Inflammatory macrophage treated with lipopolysaccharide for 1 hour (primary cell): ENCODE measurements at places on chromosomes 5 and 9.

- DNase-seq, result no peak
Measured at GRCh38 chr5:132413567-132413966, 44.1 kb downstream of the SLC22A5 start.

- no peak for DNase-seq
Measured at GRCh38 chr5:78182838-78183237, 111.7 kb downstream of the AP3B1 start.

GRCh38 chr9:75891771-75892215, 1.3 kb downstream of the PCSK5 start:
- no peak for DNase-seq

DNA sequence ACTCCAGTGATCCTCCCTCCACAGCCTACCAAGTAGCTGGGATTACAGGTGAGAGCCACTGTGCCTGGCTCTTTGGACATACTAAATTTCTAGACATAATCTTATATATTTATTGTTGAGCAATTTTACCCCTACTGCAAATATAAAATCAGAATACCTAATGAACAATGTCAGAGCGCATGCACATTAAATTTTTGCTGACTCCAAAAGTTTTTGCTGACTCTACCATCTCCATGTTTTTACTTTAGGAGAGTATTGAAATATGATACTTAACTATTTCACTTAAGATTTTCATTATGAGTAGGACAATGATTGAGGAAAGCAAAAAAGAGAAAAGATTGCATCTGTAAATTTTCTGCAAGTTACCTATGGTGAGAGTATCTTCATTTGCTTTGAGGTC, 402.3 kb downstream of the LRRC70 start:
- no peak for DNase-seq

DNA sequence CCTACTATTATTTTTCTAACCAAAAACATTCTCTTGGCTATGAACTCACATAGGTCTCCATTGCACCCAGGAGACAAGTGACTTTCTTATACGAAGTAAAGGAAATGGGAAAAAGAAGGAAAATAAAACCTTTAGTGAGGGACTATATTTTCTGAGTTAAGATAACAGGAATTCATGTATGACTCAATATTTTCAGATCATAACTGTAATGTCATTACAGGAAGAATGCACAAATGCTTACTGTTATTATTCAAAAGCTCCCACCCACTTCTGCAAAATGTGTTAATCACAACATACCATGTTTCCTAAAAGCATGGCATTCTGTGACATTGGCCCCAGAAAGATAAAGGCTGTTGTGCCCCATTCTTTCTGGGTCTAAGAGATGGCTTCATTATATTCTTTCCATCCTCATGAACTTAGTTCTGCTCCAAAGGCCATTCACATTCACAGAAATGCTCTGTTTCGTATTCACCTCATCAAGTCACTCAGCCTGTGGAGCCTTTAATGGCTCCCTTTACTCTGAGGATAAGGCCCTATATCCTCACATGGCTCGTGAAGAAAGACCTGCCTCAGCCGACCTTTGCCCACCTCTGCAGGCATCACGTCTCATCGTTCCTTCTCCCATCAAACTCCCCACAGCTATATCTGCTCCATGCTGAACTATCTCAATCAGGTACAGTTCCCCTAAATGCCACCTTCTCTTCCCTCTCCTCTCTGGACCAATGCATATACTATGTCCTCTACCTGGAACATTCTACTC, 77.0 kb downstream of the ABCA1 start:
- peak; percentile 67 for DNase-seq

DNA sequence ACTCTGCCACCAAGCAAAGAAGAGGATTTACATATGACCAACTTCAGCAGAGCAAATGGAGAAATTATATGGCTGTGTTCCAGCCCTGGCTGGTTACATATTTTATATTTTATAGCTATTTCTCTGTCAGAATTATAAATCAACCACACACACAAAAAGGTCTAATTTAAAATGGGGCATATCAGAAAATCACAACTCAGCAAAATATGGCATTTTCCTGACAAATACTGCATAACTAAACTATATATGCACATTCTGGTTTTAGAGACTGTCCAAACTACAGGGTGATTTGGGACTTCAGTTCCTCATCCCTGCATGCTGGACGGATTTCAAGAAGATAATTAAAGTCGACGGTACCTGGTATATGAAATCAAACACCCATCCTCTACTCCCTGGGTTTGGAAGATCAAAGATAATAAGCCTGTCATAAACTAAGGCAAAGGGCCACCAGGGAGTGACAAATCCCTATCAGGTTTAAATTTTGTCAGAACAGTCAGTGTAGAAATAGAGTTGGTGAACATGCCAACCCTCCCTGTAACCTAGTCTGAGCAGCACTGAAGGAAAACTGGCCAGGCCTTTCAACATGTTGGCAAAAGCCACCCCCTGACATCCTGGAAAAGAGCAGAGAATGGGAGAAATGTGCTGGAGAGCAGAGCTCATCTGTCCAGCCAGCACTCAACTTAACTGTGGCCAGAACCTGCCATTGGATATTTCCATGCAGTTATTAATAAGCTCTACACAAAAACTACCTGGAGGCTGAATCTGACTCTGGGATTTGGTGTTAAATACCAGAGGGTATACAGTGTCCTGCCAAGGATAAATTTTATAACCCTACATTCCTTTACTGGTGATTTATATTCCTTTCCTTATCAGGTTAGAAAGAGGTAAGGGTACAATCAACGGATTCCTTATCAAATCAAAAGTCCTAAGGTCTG, 235.7 kb downstream of the ENC1 start:
- DNase-seq, result no peak

- peak; percentile 45 for DNase-seq
Measured at GRCh38 chr9:113993838-113994540, 84.1 kb downstream of the AMBP start.

DNA sequence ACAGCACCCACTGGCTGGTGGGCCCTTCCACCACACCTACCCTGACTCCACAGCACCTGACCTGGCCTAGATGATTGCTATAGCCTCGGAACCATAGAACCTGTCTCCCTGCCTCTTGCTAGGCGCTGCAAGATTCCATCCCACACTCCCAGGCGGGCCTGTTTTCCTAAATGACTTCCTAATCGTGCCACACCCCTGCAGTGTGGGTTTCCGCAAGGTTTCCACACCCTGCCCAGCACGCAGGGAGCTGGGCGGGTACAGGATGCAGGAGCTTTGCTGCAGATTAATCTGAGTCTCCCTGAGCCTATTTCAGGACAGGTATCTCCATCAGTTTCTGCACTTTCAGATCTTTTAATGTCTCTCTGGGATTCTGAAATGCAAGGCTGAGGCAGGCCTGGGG, 62.9 kb downstream of the SHB start:
- DNase-seq, result no peak

- no peak for DNase-seq
Measured at GRCh38 chr5:160310140-160310539, 2.2 kb downstream of the CCNJL start.

DNA sequence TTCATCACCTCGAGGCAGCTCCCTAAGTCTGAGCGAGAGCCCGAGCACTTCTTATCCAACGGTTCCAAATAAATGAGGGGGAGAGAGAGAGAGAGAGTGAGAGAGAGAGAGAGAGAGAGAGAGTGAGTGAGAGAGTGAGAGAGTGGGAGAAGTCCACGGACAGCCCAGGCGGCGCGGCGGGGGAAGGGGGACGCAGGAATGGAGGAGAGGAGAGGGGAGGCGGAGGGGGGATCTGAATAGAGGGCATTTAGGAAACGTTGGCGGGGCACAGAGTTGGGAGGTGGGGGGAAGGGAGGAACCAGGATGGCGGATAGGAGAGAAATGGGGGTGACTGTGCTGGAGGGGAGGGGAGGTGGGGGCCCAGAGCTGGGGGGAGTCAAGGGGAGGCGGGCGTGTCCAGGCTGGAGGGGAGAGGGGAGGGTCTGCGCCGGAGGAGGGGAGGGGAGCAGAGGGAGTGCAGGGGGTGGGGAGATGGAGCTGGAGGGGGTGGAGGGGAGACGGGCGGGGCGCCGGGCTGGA, 398 bp upstream of the BASP1 start:
- no peak for DNase-seq

DNA sequence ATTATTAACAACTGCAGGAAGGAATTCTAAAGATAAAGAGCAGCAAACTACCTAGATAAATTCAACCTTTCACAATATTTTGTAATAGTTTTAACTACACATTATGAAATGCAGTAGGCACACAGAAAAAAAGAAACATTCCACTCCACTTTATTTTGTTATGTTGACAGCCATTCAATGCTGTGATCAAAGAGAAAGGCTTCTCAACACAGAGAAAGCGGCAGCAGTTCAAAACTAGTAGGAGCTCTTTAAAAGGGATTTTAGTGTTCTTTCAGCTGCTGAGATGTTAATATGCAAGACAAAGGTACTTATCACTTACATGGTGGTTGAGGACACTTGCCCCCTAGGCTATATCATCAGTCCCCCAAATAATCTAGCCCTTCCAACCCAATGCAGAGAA, 11.6 kb downstream of the CEMIP2 start:
- DNase-seq, result no peak

GRCh38 chr9:93107151-93107824, 11.3 kb downstream of the CARD19 start:
- no peak for DNase-seq

- DNase-seq, result no peak
Measured at GRCh38 chr5:134161513-134162395, 15.0 kb downstream of the SKP1 start.

- peak; percentile 33 for DNase-seq
Measured at GRCh38 chr5:173671121-173671949, 54.9 kb upstream of the BOD1 start.

DNA sequence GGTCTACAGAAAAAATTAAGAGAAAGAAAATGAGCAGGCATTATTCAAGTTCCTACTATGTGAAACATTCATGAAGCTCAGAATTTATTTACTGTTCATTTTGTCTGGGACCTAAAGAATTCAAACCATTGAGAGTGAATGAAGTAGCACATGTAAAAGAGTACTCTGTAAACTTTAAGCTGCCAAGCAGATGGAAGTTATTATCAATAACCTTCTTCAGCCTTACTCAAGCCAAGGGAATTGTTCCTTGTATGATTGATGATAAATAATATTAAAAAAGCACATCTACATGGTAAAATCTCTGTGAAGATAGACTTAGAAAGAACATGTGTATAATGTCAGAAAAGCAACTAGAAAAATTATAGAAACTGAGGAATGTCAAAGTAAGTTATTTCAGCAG, 17.8 kb upstream of the GLIS3 start:
- no peak for DNase-seq

DNA sequence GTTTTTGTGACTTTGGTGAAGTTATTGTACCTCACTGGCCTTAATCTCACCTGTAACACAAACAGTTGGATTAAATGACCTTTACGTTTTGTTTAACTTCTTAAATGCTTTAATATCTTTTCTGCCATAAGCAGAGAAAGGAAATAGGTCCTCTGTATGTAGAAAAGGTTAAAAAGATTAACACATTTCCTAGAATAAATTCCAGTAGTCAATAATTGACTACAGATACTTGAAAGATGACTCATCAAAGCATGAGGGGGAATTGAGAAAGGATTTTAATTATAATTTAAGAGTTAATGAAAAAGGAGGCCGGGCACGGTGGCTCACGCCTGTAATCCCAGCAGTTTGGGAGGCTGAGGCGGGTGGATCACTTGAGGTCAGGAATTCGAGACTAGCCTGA, 35.8 kb upstream of the CMYA5 start:
- DNase-seq, result no peak

- no peak for DNase-seq
Measured at GRCh38 chr5:124979251-124979650, 232.8 kb upstream of the ZNF608 start.

DNA sequence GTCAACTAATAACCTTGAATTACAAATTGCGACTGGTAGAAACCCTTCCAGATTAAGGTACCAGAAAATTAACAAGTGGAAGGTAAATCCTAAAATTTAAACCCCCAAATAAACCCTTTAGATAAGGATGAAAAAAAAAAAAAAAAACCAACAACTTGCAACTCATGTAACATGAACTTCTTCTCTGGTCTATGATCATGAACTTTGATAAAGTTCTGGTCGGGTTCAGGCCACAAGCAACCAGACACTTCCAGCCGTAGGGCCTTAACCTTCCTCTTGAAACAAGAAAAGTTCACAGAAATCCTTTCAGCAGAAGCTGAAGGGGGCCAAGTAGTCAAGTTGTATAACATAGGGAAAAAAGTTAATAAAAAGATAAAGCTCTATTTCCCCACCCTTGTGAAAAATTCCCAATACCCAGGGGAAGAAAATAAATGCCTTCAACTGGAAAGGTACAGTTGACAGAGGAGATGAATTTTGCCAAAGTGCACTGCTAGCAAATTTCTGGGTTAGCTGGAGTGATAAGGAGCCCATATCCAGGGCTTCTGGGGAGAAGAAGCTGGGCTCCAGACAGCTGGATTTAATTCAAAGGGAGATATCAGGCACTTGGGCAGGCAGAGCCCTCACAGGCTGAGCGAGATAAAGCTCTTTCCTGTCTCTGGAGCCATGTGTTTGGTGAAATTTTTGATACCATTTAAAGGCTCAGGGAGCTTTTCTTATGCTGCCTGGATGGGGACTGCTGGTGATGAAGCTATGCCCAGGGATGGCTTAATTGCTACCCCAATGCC, 234.2 kb upstream of the PANK3 start:
- no peak for DNase-seq

- DNase-seq, result no peak
Measured at GRCh38 chr9:27391040-27391895, 94.3 kb upstream of the EQTN start.

DNA sequence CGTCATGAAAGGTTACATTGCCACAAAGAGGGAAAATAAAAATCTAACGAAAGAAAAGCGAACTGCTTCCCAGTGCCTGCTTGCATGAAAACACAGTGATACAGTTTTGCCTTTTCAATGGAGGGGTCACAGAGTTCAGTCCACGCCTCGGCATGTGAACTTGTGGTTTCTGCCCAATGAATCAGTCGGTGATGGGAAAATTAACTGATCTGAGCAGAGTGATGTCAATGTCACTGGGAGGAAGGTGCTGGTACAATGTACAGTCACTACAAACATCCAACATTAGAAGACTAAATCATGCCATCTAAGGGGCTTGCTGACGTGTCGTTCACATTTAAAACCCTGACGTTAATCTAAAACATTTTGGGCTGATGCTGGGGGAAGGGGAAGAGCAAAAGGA, 151.8 kb upstream of the MSX2 start:
- DNase-seq, result no peak

GRCh38 chr5:1088031-1088430, 23.8 kb downstream of the SLC12A7 start:
- no peak for DNase-seq

DNA sequence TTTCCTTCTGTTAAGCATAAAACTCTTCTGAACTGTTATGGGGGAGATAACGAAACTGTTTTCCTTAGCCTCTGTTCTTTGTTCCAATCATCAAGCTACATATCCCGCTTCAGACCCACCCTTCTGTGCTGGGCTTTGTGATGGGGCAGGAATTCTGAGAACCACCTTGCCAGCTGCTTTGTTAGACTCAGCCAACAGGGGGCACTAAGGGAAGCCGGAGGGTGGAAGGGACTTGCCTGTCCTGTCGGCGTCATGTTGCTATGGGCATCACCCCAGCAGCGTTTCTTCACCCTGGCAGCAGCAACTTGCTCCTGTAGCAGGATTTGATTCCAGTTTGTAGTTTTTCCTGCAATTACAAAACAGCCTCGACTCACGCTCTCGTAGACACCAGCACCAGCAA, 169.1 kb downstream of the CAAP1 start:
- peak; percentile 29 for DNase-seq

- no peak for DNase-seq
Measured at GRCh38 chr9:93207860-93208734, 24.2 kb downstream of the WNK2 start.
